ENCODE measurements at places on chromosomes 6 and 20.
A peak's percentile ranks its signal among the peaks of the same experiment; 100 is the strongest.

DNA sequence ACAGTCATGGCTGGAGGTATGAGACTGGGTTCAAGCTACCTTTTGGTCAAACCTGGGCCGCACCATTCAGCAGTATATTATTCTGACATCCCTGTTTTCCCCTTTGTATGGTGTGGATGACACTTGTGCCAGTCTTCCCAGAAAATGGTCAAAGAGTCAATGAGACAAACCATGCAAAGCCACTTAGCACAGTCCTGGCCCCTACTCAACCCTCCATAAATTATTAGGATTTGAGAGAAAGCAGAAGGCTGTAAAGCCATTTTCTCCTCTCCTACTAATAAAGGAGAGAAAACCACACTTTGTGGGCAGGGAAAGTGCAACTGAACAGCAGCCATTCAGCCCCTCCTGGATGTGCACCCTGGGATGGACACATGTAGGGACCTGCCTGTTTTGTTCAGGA is 236.2 kb downstream of the SLC24A3 start:
- no peak for DNase-seq

DNA sequence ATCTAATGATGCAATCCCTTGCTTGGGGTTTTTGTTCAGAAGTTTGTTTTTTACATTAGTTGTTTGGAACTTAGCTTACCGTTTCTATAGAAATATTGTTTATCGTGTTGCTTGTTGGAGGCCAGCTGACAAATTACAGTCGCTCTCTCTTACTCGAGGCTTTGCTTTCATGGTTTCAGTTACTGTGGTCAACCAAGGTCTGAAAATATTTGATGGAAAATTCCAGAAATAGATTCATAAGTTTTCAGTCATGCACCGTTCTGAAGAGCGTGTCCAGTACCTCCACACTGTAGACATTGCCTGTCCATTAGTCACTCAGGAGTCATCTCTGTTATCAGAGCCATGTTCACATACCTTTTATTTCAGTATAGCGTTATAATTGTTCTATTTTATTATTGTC is 47.9 kb downstream of the DEK start:
- DNase-seq = peak; percentile 88

DNA sequence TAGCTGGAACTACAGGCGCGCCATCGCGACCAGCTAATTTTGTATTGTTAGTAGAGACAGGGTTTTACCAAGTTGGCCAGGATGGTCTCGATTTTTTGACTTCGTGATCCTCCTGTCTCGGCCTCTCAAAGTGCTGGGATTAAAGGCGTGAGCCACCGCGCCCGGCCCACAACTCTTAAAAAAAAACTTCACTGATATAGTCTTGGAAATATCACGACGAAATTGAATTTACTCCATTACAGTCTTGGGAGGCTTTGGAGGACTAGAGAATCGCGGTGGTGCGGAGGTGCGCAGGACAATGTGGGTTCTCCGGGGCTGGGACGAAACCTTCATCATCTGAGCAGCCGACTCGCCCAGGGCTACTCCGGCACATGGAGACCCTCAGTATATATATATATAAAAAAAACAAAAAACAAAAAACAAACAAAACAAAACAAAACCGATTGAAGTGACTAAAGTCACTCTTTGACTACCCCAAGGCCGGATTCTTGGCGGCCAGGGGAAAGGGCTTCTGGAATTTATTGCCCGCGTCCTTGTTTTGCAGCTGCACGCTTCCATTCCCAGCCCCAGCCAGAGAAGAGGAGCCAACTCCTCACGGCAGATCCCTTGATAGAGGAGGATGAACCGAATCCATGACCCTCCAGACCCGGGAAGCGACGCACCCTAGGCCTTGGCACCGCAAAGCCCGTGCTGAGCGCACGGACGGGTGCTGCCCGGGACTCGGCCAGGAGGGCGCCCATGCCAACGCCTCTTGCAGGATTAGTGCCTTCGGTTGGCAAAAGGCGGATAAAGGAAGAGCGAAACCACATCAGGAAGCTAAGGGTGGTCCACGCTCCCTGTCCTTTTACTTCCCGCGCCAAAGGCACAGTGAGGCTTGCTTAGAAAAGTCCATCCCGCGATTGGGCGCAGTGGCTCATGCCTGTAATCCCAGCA is 1.7 kb upstream of the GCM2 start:
- no peak for DNase-seq

DNA sequence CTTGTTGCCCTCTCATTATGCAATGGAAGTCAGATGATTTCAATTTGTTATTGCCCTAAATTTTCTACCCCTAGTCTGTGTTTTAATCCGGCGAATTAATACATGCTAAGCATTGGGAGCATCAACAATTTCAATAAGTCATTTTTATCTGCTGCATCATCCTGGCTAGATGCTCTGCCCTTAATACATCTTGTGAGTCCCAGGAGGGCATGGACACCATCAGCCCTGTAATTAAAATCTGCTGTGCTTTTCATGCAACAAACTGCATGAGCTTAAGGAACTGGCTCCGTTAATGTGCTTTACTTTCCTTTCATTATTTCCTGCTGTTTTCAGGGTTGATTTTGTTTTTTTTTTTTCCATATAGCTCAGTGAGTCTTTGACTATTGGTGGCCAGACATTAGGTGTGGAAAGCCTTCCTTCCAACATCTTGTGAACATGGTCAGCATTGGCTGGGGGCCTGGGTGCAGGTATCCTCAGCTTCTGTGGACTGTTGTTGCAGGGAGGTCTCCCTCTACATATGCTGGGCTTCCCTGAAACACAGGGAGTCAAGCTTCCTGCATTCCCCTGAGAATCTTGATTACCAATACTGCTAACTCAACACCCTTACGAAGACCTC is 8.5 kb upstream of the PBOV1 start:
- DNase-seq = no peak

DNA sequence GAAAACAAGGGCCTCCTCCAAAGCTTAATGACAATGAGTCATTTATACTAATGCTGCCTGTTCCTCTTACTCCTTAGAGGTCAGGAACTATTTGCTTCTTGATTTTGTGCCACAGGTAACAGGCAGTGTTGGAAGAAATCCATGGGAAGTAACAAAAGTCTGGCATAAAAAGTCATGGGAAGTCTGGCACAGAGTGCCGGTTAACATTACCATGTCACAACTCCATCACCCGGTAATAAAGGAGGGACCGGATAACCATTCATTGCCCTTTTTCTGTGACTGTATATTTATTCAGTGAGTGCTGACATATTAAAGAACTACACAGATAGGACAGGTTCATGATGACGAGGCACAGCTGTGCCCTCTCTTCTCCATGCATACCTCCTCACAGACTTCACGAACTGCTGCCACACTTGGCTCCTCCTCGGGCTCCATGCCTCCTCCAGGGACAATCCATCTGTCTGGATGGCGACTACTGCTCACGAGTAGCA is 50.9 kb downstream of the NUDT3 start:
- peak; percentile 50 for DNase-seq

DNA sequence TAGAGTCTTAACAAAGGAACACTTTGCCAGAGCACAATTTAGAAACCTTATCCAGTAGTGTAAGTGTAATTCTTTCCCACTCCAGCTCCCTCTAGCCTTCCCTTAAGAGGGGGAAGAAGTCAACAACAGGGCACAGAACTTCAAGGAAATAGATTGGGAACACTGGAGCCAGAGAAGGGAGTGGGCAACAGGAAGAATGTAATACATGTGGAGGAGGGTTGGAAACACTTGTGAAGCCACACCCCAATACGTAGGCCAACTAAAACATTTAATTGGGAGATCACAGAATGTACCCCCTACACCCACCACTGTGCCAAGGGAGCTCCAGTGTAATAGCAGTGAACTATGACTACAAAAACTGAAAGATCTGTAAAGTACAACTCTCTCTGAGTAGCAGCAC is 735.7 kb upstream of the HS3ST5 start:
- no peak for DNase-seq

- no peak for DNase-seq
Observed at GRCh38 chr6:123168892-123169773, 173.1 kb downstream of the CLVS2 start.
